ENCODE measurements at places on chromosomes 4 and X. TPM values are rescaled to one million over a fixed set of nuclear protein-coding genes. Genes with fewer than 3 reads are reported as not detected.

The CXCL6 gene
- total RNA-seq = not detected

The F8A3 gene
- total RNA-seq = 37.9 TPM

The NAT8L gene
- 0.07 TPM for total RNA-seq

The UNC5C gene
- total RNA-seq = not detected

The ERAS gene
- not detected for total RNA-seq

The SLITRK4 gene
- not detected for total RNA-seq

The SGMS2 gene
- total RNA-seq = 0.42 TPM

The NCAPG gene
- 102 TPM for total RNA-seq

The NR0B1 gene
- total RNA-seq = not detected

The UGT2B17 gene
- not detected for total RNA-seq

The DACH2 gene
- not detected for total RNA-seq

DNA sequence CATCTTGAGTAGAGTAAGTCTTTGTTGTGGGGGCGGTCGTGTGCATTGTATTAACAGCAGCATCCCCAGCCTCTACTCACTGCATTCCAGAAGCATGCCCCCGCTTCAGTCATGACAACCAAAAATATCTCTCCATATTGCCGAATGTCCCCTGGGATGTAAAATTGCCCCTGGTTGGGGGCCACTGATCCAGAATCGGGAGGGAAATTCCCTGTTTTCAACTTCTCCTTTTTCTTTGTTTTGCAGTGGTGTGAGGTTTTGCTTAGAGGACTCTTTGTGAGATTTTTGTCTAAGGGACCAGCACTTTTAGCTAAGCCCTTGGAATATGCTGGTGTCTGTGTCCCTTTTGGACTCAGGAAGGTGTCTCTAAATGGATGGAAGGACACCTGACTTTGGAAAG, 3.0 kb upstream of the IL13RA1 start:
- DNase-seq = no peak

- no peak for DNase-seq
Observed at GRCh38 chr4:42471896-42472295, 74.6 kb downstream of the SHISA3 start.

DNA sequence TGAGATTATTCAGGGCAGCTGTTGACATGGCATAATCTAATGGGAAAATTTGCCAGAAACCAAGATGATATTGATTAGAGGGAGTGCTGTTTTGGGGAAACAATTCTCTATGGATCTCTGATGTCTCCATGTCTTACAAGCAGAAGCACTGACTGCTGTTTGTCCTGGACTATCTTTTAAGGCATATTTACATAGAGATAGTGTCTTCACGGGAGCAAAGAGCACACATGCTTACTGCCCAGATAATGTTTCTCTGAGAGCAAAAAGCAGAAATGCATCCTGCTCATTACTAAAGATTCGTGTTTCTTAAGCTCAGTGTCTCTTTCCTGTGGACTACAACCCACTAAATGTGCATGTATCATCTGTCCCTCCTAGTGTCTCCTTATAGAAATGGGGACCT, 41.3 kb upstream of the GLRA3 start:
- no peak for DNase-seq

DNA sequence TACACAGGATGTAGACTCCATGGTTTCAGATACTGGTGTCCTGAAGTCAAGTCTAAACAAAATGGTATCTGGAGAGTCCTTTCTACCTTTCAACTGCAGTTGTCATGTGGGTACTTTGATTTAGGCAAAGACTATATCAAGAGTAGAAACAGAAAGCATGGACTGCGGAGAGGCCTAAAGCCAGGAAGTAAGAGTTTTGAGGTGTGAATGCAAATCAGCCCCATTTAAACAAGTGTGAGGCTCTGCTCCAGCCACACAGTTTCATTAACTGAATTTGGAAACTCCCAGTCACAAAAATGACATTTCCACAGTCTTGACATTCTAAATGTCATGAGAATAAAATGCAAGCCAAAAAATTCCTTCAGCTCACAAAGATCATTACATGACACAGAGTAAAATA, 87.2 kb upstream of the MCF2 start:
- DNase-seq = no peak

DNA sequence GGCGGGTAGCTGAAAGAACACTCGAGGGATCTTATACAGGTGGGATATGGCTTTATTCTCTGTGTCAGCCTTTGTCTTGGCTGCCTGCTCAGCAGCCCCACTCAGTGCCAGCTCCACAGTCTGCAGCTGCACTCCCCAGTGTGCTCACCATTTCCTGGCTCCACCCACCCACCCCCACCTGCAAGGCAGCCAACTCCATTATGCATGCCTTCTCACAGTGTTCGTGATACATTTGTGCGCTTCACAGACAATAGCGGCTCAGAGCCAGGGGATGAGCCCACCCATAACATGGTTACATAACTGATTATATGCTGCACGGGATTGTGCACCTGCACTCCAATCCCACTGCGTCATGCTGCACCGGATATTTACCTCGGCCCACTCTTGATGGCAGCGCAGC, 8.8 kb upstream of the TMEM128 start:
- DNase-seq = no peak

DNA sequence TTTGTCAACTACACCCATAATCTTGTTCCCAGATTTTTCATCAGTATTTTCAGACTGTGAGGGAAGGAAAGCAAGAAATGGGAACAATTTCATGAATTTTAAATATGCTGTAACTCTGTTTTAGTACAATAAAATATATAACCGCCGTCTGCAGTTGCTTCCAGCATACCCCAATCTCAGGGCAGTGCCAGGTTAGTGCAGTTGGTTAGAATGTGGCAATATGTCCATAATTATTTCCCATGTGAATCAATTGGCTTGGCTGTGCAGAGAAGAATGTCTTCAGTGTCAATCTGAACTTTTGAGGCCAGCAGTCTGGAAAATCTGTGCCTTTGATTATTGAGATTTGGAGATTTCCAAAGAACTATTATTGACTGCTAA, 5.0 kb upstream of the MMAA start:
- no peak for DNase-seq

GRCh38 chrX:73447311-73447794, 500 bp downstream of the CDX4 start:
- no peak for DNase-seq

DNA sequence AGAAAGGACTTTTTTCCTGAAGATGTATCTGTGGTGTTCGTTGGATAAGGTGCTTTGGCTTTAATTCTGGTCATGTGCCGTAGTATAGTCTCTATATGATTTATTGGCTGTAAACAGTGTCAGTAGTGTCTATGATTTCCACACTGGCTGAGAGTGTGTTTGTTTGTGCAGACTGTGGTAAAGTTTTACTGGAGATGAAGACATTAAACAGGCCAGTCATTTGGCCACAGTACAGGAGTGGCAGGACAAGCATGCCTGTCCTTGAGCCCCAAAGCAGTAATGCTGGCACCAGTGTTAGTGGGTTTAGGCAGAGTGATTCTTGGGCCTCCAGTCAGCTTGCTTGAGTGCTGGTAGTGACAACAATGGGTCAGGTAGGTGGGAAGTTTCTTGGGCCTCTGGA, 1023.9 kb upstream of the GRID2 start:
- no peak for DNase-seq

DNA sequence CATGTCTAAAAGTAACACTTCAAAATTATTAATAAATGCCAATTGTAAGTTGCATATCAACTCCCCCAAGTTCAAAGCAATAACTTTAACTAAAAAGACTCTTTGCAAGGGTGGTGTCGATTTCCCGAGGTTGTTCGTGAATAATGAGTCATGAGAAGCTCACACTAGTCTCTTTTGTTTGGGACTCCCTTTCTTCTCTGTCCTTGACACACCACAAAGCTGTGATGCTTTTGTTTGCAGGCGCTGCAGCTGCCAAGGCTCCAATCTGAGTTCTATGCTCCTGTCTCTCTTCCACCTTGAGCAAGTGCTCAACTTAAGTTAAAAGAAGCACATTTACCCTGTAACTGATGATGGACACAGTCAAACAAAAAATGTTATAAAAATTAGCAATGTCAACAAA, 65.9 kb downstream of the FAT1 start:
- no peak for DNase-seq

DNA sequence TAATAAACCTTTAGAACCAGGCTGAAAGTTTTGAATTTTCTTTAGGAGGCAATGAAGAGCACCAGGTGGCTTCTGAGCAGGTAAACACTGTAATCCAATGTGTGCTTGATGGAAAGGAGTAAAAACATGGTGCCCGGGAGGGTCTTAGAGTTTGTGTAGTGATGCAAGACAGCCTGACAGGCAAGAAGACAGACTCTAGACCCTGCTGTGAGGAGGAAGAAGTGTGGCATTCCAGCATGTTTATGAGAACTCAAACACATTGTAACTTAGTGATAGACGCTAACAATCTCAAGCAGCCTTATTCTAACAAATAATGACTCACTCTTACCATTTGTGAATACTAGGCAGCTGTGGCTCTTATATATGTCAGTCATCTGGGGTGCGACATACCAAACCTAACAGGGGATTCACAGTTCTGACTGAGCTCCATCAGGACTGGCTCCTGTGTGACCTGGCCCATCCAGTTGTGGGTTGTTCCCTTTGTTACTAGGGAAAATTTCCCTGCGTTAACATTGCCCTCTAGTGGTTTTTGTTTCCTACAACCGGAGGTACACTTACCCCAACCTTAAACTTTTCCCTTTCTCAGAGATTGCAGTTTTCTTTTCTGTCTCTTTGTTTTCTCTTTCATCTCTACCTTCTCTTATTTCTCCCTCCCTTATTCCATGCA, 53.8 kb downstream of the VSIG4 start:
- peak; percentile 60 for DNase-seq

GRCh38 chr4:39330353-39330752, 35.8 kb downstream of the RFC1 start:
- no peak for DNase-seq

GRCh38 chrX:17397074-17397473, 22.1 kb downstream of the NHS start:
- DNase-seq = no peak

DNA sequence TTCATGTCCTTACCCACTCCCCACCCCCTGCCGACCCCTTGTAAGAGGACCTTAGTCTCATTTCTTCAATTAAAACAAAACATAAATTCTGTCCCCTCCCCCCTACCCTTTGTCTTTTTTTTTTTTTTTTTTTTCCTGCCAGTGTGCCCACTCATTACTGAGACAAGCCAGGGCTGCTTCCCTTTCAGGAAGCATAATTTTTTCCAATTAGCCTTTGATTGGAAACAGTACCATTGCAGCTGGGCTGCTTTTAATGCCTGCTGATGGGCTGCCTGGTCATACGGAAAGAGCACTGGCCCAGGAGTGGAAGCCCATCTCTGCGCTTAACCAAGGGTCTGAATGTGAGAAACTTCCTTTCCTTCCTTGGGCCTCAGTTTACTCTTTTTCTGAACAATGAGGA, 18.6 kb upstream of the CAPN6 start:
- DNase-seq = no peak

DNA sequence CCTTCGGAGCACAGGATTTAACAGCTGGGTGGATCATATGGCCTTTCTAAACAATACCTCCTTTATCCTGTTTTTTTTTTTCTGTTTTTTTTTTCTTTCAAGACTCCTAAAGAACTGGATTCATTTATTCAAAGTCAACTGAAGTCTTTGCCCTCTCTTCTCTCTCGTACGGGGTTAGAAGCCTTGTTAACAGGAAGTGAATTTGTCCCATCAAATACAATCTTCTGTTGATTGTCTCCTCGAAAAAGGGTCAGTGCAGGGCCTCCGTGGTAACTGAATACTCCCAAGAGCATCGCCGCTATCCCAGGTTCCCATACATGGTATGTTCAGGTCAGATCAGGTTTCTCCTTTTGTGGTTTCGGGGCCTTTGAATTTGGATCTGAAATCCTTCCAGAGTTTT, 1.8 kb upstream of the TMEM128 start:
- DNase-seq = no peak

DNA sequence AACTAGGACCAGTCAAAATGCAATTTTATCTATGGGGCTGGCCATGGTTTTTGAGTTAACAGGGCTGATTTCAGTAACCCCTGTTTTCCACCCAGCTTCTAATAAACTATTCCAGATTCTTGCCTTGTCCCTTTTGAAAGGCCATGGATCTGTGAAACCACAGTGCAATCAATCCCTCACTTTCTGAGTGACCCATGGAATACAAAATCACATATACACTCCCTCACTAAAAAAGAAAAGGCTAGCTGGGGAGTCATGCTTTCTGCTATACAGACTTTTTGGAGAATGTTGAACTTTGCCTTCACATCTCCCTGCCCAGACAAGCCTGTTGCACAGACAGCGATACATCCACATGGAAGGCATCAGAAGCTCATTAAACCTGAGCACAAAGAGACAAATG, 47.9 kb downstream of the MAD2L1 start:
- no peak for DNase-seq

- DNase-seq = no peak
Observed at GRCh38 chr4:1800805-1801204, 7.7 kb downstream of the FGFR3 start.

DNA sequence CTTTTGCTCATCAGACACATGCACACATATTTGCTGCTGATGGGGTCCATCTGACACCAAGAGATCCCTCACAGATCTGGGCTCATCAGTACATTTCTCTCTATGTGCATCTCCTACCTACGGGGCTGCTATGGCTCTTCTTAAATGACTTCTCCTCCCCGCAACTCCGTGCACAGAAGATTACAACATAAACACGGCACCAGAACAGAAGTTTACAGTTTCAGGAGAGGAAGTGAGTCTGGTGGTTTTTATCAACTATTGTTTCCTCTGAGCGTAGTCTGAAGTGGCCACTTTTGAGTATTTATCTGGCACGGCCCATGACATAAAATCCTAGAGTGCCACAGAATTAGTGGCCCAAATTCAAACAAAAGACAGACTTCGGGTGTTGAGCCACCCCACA, 263.8 kb downstream of the PRDM5 start:
- DNase-seq = no peak

DNA sequence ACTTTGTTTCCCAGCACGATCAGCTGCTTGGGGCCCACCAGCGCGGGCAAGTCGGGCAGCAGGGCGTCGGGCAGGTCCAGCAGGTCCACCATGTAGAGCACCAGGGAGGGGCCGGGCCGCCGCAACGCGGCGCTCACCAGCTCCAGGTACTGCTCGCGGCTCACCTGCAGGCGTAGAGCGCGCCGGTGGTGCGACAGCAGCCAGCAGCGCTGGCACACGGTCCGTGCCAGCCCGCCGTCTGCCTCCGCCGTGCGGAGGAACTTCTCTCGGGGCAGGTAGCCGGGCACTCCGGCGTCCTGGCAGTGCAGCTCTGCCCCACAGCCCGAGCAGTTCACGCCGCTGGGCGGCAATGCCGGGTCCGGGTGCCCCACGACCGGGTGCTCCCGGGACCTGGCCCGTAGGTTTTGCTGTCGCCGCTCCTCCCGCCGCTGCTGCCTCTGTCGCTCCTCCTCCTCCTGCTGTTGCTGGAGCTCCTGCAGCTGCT, 527 bp downstream of the NOA1 start:
- DNase-seq = peak; percentile 49

- no peak for DNase-seq
Observed at GRCh38 chr4:89928838-89929237, 34.2 kb downstream of the MMRN1 start.

- no peak for DNase-seq
Observed at GRCh38 chrX:28854637-28855036, 267.4 kb downstream of the IL1RAPL1 start.

DNA sequence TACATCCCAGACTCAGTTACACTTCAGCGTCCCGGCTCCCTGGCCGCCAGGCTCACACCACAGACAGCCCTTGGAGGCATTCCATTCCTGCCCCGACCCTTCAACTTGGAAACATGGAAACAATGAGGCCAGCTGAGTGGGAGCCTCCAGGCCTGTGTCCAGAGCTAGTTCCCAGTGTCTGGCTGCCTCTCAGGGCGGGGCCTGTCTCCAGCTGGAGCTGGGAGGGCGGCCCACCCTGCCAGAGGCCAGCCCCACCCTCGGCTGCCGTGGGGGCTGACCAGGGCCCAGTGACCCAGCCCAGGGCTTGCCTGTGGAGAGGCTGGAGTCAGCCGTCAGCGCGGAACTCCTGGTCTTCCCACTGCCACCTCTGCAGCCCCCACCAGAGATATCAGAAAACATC, 37.4 kb upstream of the SPON2 start:
- no peak for DNase-seq
